Thyroid gland (tissue), 4 donors: ENCODE measurements at places on chromosomes 4 and X. TPM values are rescaled to one million over a fixed set of nuclear protein-coding genes. Genes with fewer than 3 reads are reported as not detected.
A peak's percentile ranks its signal among the peaks of the same experiment; 100 is the strongest.

Gene CT45A9
- not detected for total RNA-seq

Gene PNMA5
- total RNA-seq: not detected

DNA sequence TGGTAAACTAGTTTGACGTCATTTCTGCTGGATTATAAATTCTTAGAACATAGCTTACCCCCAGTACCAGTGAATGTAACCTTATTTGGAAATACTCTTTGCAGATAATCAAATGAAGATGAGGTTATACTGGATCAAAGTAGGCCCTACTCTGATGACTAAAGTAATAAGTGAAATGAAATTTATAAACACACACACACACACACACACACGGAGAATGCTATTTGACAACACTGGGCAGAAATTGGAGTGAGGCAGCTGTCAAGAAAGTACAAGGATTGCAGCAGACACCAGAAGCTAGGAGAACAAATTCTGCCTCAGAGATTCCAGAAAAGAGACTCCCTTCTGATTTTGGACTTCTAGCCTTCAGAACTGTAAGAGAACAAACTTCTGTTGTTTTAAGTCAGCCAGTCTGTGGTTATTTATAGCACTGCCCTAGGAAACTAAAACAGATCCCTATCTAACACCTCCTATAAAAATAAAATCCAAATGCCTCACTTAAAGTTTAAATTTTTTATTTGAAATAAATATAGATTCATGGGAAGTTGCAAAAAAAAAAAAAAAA lies 448.6 kb downstream of the PCDH18 start:
- no peak for DNase-seq
- H3K27me3 ChIP-seq: no peaks in the 10 kb centered on the region
- no peak overlapping the region for H3K4me3 ChIP-seq
- H3K4me1 ChIP-seq: no peaks in the 10 kb centered on the region

DNA sequence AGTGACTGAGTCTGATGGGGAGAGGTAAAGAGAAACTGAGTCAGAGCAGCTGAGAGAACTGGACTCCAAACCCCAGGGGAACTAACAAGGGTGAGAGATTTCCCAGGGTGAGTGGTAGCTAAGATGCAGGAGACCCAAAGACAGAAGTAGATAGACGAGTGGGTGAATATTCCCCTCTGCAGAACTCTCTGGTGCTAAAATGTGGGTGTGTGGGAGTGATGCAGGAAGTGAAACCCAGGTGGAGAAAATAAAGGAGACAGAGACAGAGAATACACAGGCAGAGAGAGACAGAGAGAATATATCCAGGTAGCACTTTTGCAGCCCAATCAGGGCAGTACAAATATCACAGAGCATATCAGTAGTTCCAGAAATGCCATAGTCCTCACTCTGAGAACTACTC lies 212.5 kb upstream of the ZIC3 start:
- no peak overlapping the region for H3K27ac ChIP-seq
- H3K4me3 ChIP-seq: no peak overlapping the region
- H3K27me3 ChIP-seq: no peaks in the 10 kb centered on the region
- DNase-seq: no peak
- no peaks in the 10 kb centered on the region for H3K36me3 ChIP-seq

DNA sequence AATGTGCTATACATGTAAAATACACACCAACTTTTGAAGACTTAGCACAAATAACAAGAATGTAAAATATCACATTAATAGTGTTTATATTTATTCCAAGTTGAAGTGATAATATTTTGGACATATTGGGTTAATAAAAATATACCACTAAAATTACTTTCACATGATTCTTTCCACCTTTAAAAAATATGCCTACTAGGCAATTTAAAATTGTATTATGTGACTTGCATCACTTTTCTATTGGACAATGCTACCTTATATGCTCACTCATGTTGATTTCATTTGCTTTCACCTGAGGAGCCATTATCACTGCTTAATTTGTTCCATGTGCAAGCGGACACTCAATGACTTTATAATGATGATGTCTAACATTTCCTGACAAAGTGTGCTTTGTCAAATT lies 3.4 kb upstream of the PACRGL start:
- DNase-seq: no peak
- H3K36me3 ChIP-seq: no peaks in the 10 kb centered on the region
- H3K27me3 ChIP-seq: no peaks in the 10 kb centered on the region
- peaks cover 5% of the 10 kb centered on the region for H3K4me1 ChIP-seq
- H3K27ac ChIP-seq: no peak overlapping the region

- H3K27ac ChIP-seq: peak overlapping the region; percentile 70
- H3K27me3 ChIP-seq: no peaks in the 10 kb centered on the region
- H3K4me1 ChIP-seq: peaks cover 18% of the 10 kb centered on the region
- no peaks in the 10 kb centered on the region for H3K36me3 ChIP-seq
- H3K4me3 ChIP-seq: peak overlapping the region; percentile 48
Observed at GRCh38 chr4:176319151-176319703, 539 bp upstream of the SPCS3 start.

Gene N4BP2
- total RNA-seq: 37.4 TPM

Gene ANXA10
- total RNA-seq: not detected

- no peaks in the 10 kb centered on the region for H3K36me3 ChIP-seq
- no peak overlapping the region for H3K27ac ChIP-seq
- H3K27me3 ChIP-seq: no peaks in the 10 kb centered on the region
- no peaks in the 10 kb centered on the region for H3K4me1 ChIP-seq
- no peak for DNase-seq
Observed at GRCh38 chr4:18847249-18847890, 825.8 kb upstream of the LCORL start.

- no peak overlapping the region for H3K27ac ChIP-seq
- no peak overlapping the region for H3K4me3 ChIP-seq
- H3K4me1 ChIP-seq: no peaks in the 10 kb centered on the region
- no peaks in the 10 kb centered on the region for H3K27me3 ChIP-seq
Observed at GRCh38 chr4:99847362-99847976, 30.8 kb downstream of the DAPP1 start.

DNA sequence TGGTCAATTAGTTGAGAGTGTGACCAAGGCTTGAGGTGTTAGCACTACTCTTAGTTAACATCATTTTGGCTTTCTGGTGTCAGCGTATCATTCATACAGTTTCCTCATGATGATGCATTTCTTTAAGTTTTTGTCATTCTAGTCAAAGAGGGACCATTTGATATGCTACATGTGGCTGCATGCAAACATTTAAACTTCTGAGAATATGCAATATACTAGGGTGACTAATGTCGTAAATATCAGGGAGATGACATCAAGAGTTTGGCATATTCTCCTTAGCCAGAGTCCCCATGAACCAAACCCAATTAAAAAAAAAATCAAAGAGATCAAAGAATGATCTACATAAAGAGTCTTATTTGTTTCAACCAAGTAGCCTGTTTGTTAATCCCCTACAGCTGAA lies 537.4 kb upstream of the PCDH7 start:
- no peak overlapping the region for H3K27ac ChIP-seq
- DNase-seq: no peak
- no peaks in the 10 kb centered on the region for H3K4me1 ChIP-seq
- no peak overlapping the region for H3K4me3 ChIP-seq
- no peaks in the 10 kb centered on the region for H3K36me3 ChIP-seq

Gene NAA11
- not detected for total RNA-seq

DNA sequence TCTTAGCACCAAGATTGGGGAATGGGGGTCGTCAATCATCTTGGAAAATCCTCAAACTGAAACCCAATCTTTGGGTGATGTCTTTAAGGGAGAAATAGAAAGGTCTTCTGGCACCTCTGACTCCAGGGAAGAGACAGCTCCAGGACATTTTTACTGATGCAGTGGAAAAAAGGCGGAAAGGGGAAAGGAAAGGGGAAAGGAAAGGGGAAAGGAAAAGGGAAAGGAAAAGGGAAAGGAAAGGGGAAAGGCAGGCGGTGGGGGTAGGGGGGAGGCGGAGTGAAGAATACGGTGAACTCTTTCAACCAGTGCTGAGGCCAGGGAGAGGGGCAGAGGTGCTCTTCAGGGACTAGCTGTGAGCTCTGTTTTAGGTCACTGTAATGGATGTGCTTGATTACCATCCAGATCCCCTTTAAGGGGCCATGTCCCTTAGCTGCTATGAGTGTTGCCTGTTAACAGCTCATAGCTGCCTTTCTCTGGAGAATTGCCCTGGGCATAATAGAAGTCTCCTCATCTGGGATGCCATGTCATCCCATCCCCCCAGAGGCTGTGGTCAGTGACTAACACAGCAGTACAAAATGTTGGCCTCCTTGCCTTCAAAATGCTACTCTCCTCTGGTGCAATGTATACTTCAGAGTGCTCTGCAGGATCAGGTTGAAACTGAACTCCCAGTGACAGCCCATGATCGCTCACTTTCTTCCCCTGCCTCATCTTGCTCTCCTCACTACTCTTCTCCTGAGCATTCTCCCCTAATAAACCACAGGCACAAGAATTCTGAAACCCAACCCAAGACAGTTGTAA lies 92.4 kb upstream of the AP1S2 start:
- no peaks in the 10 kb centered on the region for H3K27me3 ChIP-seq
- H3K36me3 ChIP-seq: no peaks in the 10 kb centered on the region
- H3K27ac ChIP-seq: no peak overlapping the region
- DNase-seq: no peak
- H3K4me3 ChIP-seq: no peak overlapping the region

GRCh38 chrX:71922686-71923085 lies 12.0 kb downstream of the NHSL2 start:
- no peak for DNase-seq
- H3K4me3 ChIP-seq: no peak overlapping the region
- H3K27ac ChIP-seq: no peak overlapping the region
- no peaks in the 10 kb centered on the region for H3K4me1 ChIP-seq
- no peaks in the 10 kb centered on the region for H3K27me3 ChIP-seq

DNA sequence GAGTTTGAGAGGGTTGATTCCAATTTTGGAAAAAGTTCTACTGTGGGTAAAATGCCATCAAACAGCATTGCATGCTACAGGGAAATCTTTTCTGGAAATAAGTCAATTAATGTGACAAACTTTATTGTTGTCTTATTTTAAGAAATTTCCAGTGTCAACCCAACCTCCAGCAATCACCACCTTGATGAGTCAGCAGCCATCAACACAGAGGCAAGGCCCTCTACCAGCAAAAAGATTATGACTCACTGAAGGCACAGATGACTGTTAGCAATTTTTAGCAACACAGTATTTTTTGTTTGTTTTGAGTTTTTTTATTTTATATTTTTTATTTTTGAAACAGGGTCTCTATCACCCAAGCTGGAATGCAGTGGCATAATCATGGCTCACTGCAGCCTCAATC lies 165.4 kb upstream of the C1QTNF7 start:
- H3K4me3 ChIP-seq: no peak overlapping the region
- H3K4me1 ChIP-seq: no peaks in the 10 kb centered on the region
- no peaks in the 10 kb centered on the region for H3K36me3 ChIP-seq
- no peak for DNase-seq

Gene MID1
- total RNA-seq: 13.5 TPM

DNA sequence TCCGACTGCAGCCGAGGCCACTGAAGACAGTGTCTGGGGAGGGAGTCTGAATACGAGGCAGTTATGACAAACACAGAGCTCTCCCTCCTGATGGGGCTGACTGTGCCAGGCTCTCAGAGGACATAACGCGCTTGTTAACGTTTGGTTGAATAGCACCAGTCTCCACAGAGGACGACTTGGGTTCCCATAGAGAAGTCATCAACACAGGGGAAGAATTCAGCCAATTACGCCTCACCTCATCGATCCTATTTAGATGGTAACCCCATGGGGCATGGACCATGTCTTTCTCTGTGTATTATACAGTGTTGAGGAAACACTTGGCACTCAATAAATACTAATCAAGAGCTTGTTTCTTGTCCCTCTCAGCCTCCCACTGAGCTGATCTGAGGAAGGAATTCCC lies 642.6 kb upstream of the LCORL start:
- no peak overlapping the region for H3K27ac ChIP-seq
- no peak for DNase-seq
- no peaks in the 10 kb centered on the region for H3K36me3 ChIP-seq
- no peaks in the 10 kb centered on the region for H3K27me3 ChIP-seq
- H3K4me1 ChIP-seq: no peaks in the 10 kb centered on the region

GRCh38 chr4:7325541-7325940 lies 109.2 kb downstream of the PSAPL1 start:
- H3K36me3 ChIP-seq: no peaks in the 10 kb centered on the region
- no peak overlapping the region for H3K4me3 ChIP-seq
- H3K27ac ChIP-seq: no peak overlapping the region
- peaks cover 5% of the 10 kb centered on the region for H3K4me1 ChIP-seq
- H3K27me3 ChIP-seq: no peaks in the 10 kb centered on the region

DNA sequence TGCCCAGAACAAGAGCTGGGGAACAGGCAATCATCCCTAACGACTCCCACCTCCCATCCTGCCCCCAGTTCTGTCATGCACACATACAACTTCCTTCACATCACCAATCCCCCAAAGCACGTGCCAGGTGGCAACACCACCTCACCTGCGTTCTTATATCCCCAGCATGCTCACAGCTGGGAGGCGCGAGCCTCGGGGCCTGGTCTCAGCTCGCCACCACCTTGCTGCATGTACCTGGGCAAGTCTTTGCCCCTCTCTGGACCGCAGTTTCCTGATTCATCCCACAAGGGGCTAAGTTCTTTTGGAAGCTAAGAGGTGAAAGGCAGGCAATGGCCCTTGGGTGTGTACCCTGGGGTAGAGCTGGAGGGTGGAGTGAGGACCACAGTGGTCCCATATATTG lies 119.2 kb upstream of the PJA1 start:
- DNase-seq: no peak
- H3K27me3 ChIP-seq: no peaks in the 10 kb centered on the region
- H3K4me3 ChIP-seq: no peak overlapping the region
- H3K36me3 ChIP-seq: no peaks in the 10 kb centered on the region
- peaks cover 14% of the 10 kb centered on the region for H3K4me1 ChIP-seq

GRCh38 chrX:68945081-68945602 lies 116.3 kb downstream of the EFNB1 start:
- no peaks in the 10 kb centered on the region for H3K4me1 ChIP-seq
- no peaks in the 10 kb centered on the region for H3K36me3 ChIP-seq
- DNase-seq: no peak
- no peak overlapping the region for H3K27ac ChIP-seq
- H3K27me3 ChIP-seq: no peaks in the 10 kb centered on the region
